Activated CD4-positive, CD25-positive, alpha-beta regulatory T cell treated with anti-CD3 and anti-CD28 coated beads, Interleukin-2, amount 50 U/mL, for 16 hours (primary cell): ENCODE measurements at places on chromosomes 2 and 18.

DNA sequence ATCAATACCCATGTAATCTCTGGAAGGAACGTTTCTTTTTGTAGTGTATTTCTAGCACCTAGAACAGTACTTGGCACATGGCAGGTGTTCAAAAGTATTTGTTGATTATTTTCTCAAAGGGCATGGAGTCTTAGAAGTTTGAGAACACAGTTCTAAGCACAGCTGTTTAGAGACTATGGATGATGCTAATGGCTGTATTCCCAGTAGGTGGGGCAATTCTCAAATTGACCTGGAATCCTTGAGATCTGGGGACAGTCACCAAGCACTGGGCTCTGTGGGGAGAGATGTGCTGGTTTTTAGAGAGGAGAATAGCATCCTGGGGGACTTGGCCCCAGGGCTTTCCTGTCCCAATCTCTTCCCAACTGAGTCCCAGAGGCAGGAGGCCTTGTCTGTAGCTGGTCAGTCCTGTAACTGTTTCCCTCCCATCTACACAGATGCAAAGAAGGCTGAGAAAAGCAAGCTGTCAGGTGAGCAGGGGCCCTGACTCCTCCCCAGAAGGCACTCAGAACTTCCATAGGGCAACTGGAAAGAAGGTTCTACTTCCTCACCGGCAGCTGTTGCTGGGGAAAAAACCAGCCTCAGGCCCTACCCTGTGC is 17.5 kb upstream of the IL36G start:
- no peak for DNase-seq

DNA sequence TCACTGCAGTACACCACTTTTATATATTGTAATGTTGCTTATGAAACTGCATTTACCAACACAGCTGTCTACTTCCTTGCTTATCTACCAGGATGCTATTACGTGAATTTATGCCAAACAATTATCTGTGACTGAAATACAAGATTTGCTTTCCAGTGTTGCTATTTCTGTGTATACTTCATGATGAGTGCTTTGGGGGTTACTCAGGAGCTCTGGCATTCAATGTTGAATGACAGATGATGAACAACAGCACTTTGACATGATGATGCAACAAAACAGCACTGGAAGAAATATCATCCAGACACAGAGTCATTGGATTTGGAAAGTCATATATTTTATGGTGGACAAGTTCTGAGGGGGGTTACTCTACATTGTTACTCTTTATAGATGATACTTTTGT is 125.8 kb downstream of the NETO1 start:
- no peak for DNase-seq

- no peak for DNase-seq
These were observed 64.7 kb upstream of the RIOK3 start for GRCh38 chr18:23388357-23388756.

GRCh38 chr2:83067947-83068346 is 1391.1 kb downstream of the SUCLG1 start:
- no peak for DNase-seq

DNA sequence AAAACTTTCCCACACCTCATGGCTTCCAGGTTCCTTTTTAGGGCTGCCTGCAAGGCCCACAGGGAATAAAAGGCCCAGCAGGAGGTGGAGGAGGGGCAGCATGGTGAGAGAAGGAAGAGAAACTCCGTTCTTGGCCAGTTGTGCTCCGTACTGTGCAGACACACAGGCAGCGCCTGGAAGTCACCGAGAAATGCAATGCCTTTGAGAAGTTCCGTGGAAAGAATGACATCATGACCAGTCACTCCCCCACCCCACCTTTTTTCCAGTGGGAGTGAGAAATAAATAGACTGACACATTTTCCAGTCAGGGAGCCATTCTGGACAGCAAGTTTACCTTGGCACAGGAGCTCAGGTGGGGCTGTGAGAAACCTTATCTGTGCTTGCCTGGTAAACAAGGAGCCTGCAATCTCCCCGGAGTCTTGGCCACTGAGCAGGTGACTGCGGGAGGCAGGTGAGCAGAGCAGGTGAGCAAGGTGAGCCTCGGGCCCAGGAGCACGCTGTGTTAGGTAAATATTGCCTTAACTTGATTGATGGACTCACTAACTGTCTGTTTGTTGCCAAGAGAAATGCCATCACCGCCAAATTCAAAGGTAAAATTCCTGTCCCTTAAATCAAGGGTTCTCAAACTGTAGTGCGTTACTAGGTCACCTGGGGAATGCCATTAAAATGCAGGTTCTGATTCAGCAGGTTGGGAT is 13.5 kb upstream of the LBH start:
- no peak for DNase-seq

GRCh38 chr2:69983392-69983966 is 22.0 kb upstream of the ASPRV1 start:
- DNase-seq: no peak

DNA sequence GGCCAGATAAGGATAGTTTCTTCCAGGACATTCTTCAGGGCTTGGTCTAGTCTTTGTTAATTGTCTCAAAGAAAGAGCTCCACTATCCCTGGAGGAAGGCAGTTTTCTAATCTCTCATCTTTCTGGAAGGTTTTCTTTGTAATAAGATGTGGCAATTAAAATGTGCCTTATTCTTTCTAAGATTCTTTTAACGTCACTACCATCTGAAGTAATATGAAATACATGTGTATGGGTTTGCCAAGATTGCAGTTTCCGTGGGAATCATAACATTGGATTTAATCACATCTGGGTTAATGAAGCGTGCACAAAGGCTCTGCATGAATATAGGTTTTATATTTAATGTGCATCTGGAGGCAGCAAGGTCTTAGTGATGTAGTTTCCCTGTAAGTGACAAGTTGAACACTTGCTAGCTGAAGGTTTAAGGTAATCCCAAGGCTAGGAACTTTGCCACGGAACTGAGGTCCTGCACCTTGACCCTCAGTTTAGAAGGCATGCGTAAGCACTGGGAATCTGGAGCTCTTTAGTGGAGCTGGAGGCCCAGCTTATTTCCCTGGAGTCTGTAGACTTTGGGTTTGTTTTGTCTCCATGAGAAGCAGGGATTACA is 25.7 kb downstream of the DIS3L2 start:
- DNase-seq: no peak

DNA sequence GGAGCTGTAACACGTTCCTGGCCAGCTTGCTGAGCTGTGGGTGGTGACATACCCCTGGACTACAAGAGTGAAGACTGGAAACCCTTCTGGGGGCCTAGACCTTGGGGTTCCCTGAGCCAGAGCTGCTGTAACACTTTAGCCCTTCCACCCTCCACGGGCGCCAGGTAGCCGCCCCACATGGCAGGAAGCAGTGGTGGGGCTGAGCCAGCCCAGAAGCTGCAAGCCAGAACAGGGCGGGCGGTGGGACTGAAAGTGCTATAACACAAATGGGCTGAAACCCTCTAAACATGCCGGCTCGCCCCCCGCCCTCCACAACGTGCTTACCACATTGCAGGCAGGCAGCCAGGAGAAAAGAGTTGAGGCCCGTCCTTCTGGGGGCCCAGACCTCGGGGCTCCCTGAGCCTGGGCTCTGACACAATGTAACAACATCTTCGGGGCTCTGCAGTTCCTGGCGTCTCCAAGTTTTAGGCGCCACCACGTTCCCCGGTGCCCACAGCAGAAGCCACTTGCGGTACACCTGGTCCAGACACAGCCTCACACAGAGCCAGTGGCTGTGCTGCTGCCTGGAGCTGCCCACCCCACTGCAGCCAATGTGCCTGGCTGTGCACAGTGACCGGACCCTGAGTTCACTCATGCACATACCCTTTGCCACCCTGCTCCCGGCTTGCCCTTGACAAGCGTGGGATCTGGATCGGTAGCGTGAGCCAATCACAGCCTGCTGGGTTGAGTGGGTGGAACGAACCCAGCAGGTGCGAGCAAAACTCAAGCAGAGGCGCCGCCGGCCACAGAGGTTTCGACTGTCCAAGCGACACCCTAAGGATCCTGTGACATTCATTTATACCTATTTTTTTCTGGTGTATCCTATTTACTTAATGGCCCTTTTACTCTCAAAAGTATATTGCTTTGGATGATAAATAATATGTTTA is 127.4 kb upstream of the FHL2 start:
- no peak for DNase-seq

DNA sequence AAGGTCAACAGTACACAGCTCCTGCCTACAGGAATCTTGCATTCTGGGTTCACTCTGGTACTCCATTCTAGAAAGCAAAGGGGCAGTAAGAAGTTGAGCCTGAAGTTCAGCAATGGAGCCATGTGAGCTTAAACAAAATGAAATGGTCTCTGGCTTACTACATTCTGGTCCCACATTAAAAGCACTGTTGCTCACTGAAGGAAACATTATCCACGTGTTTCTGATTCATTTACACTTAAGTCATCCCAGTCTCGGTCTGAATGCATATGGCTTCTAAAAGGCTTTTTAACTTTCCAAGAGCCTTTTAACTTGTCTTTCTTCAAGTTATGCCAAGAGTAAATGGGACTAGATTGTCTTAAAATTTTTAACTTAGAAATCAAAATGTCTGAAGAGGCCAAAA is 177.8 kb downstream of the LNPK start:
- no peak for DNase-seq

- DNase-seq: no peak
These were observed 163.0 kb downstream of the SEPTIN10 start for GRCh38 chr2:109450574-109451273.

DNA sequence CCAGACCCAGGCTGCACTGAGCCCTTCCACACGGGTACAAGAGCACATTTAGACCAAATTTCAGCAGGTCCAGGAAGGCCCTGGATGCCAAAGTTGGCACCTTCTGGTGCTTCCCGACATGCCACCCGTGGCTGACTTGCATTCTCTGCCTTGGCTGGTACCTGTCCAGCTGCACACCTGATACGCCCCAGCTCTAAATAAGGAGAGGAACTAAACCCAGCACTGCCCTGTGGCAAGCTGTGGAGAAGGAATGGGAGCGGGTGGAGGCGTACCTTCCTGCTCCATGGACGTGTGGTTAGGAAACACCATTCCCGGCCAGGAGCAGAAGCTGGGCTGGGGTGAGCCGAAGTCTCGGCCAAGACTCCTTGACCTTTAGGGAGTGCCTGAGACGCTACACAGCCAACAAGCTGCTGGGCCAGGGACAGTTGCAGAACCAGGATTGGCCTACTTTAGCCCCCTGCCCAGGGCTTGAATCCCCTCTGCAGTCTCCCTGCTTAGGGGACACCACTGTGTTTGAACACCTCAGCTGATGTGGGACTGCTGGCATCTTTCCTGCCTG is 86.5 kb upstream of the TAF1B start:
- DNase-seq: no peak

GRCh38 chr18:35581898-35582641 is 530 bp downstream of the GALNT1 start:
- DNase-seq: no peak

DNA sequence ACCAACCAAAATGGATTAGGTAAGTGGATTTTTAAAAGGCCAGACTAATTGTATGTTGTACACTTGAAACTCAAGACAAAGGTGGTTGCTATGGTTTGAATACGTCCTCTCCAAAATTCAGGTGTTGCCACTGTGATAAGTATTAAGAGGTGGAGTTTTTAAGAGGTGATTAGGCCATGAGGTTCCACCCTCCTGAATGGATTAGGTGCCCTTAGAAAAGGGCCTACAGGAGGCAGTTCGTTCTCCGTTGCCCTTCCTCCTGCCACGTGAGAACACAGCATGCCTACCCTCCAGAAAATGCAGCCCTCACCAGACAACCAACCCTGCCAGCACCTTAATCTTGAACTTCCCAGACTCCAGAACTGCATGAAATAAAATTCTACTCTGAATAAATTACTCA is 51.2 kb downstream of the CHMP3 start:
- no peak for DNase-seq

GRCh38 chr2:121304941-121305340 is 19.9 kb upstream of the TFCP2L1 start:
- DNase-seq: no peak

- DNase-seq: no peak
These were observed 22.0 kb upstream of the SP9 start for GRCh38 chr2:174312581-174313234.

DNA sequence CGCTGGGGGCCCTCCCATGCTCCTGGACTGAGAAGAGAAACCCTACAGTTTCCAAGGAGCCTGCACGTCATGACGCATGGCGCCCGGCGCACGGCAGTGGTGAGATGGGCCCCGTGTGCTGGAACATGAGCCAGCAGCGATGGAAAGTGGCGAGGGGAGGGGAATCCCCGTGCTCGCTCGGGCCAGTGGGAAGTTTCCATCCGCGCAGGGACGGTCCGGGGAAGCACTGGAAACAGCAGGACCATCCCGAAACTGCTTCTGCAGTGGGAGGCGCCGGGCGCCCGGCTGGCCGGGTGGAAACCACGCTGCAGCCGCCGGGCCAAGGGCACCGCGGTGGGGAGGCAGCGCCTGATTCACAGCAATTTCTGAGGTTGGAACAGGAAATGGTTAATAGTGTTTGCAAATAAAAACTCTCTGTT is 4.9 kb upstream of the PDCD1 start:
- no peak for DNase-seq

DNA sequence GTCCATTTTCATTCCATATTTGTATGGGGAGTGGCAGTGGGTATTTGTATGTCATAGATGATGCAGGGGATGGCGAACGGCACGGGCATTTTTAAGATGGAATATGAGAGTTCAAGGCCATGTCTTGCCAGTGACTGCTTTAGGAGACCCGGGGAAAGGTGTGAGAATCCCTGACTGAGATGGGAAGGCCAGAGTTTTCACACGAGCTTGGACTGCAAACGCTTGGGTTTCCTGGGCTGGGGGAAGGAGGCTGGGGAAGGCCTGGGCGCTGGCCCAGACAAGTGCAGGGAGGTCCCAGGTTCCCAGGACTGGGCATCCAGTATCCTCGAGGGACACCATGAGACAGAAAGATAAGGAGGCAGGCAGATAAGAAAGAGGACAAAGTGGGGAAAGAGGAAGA is 35.2 kb downstream of the CNGA3 start:
- DNase-seq: no peak

- no peak for DNase-seq
These were observed 113.6 kb downstream of the LRATD1 start for GRCh38 chr2:14746133-14746532.

- no peak for DNase-seq
These were observed 21.9 kb downstream of the FOSL2 start for GRCh38 chr2:28414583-28414982.

GRCh38 chr2:217902379-217903141 is 100.2 kb downstream of the TNS1 start:
- no peak for DNase-seq

DNA sequence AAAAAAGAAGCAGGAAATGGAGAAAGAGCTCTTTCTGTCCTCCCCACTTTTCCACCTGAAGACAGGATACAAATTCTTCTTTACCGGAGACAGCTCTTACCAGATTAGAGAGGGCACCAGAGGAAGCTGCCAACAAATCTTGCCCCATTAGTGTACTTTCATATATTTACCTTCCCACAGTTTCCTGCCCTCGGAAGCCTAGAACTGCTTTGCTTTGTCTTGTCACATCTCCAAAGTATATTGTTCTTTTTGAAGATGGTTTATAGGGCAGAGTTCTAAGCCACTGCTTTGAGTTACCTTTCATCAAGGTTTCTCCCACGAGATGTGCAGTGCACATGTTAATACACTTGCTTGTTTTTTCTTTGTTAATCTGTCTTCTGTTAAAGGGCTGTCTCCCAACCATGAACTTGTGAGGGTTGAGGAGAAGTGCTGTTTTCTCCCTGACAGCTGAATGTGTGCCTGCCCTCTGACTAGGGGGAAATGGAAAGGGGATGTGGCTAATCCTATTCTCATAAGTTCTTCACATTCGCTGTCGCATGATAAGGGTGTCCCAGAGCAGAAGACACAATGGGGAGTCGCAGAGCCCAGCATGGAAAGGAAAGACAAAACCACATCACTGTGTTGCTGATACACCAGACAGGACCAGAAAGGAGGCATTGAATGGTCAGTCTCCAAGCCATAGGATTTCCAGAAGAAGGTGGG is 24.2 kb downstream of the CENPA start:
- no peak for DNase-seq
